ENCODE measurements at places on chromosomes 2 and 18. TPM values are rescaled to one million over a fixed set of nuclear protein-coding genes. Genes with fewer than 3 reads are reported as not detected.

Gene TEX44
- not detected for total RNA-seq

Gene IMMT
- 37.5 TPM for total RNA-seq

Gene SPP2
- total RNA-seq, result not detected

Gene UGT1A9
- total RNA-seq, result not detected

Gene MAPK4
- under 0.01 TPM for total RNA-seq

Gene TSPYL6
- not detected for total RNA-seq

Gene PPP1R1C
- 0.50 TPM for total RNA-seq

Gene EVX2
- total RNA-seq, result not detected

Gene PKDCC
- 63.9 TPM for total RNA-seq

Gene LYPD1
- total RNA-seq, result 0.17 TPM

Gene IL18RAP
- under 0.01 TPM for total RNA-seq

DNA sequence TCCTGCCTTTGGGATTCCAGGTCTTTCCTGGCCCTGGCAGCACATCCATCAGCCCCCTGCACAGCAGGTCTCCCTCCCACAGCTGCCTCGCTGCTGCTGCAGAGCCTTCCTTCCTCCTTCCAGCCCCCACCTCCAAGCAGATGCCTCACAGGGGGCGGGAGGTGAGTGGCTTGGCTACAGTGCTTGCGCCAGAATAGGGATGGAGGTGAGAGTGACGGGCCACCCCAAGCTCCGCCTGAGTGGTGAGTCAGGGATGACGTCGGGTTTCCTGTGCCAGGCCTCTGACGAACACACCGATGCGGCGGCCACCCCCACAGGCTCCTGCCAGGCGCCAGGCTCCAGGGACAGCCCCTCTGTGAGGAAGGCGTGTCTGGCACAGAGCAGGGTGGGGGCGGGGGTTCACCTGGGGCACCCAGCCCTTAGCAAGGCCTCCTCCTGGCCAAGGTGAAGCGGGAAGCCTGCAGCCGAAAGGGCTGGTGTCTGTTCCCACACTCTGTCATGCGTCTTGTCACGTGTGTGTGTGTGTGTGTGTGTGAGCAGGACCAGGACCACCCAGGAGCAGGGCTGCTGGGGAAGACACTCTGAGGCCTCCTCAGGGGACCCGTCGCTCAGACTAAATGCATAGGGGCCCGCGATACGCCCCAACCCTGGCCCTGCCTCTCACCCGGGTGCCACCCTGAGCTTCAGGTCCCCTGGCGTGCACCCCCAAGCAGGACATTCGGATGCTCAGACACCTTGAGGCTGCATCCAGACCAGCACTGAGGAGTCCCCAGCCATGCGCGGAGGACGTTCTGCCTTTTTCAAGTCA, 3.4 kb upstream of the DUSP2 start:
- no peaks in the 10 kb centered on the region for H3K27me3 ChIP-seq
- peak; percentile 90 for DNase-seq
- peak overlapping the region; percentile 16 for H3K27ac ChIP-seq
- H3K4me1 ChIP-seq, result peaks cover 4% of the 10 kb centered on the region
- H3K4me3 ChIP-seq, result no peak overlapping the region

GRCh38 chr2:47695800-47696477, 87.0 kb upstream of the MSH6 start:
- no peaks in the 10 kb centered on the region for H3K27me3 ChIP-seq
- no peak for DNase-seq

DNA sequence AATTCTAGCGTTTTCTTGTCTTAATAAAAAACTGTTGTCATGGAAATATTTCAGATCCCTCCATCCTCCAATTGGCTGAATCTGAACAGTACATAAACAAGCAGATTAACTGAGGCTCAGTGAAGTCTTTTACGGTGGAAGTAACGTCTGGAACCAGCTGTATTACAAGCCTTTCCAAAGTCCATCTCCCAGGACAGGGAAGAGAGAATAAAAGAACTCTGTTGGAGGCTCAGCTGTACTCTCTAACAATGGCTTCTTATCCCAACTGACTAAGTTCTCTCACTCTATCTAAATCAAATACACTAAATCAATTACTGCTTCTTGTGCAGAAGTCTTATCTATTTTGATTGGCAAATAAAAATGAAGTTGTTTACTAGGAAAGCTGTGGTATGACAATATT, 19.9 kb upstream of the NEDD4L start:
- no peak overlapping the region for H3K4me3 ChIP-seq
- H3K27me3 ChIP-seq, result no peaks in the 10 kb centered on the region
- DNase-seq, result no peak
- no peaks in the 10 kb centered on the region for H3K36me3 ChIP-seq

DNA sequence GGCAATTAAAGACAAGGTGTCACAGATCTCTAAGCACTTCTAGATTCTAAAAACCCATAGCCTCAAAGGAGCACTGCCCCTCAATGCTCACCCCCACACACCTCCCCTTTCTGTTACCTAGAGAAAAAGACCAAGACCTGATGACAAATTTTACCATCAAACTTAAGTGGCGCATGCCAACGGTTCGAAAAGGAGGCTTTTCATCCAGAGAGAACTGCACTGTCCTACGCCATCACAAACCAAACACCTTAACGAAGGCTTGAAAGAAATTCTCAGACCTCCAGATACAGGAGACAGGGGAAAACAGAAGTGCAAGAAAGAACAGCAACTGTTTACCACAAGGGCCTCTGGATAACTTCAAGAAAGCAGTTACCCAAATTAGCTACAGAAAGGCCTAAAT, 2.0 kb upstream of the ZC3H6 start:
- no peaks in the 10 kb centered on the region for H3K36me3 ChIP-seq
- no peak for DNase-seq
- no peaks in the 10 kb centered on the region for H3K4me1 ChIP-seq
- no peak overlapping the region for H3K27ac ChIP-seq

DNA sequence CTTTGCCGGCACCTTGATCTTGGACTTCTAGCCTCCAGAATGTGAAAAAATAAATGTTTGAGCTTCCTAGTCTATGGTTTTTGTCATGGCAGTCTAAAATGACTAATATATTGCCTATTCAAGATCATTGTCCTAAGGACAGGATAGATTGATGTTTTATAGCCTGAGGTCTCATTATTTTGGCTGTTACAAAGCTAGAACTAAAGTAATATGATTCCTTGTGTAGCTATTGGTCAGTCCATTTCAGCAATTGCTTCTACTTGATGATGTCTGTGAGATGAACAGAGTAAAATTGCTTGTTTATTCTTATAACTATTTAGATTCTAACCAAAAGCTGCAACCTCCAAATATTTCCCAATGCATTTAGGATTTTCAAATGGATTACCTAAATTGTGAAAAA, 145.0 kb downstream of the HRH4 start:
- no peaks in the 10 kb centered on the region for H3K4me1 ChIP-seq
- H3K36me3 ChIP-seq, result no peaks in the 10 kb centered on the region
- no peak overlapping the region for H3K27ac ChIP-seq
- no peaks in the 10 kb centered on the region for H3K27me3 ChIP-seq
- DNase-seq, result no peak
- H3K4me3 ChIP-seq, result no peak overlapping the region

DNA sequence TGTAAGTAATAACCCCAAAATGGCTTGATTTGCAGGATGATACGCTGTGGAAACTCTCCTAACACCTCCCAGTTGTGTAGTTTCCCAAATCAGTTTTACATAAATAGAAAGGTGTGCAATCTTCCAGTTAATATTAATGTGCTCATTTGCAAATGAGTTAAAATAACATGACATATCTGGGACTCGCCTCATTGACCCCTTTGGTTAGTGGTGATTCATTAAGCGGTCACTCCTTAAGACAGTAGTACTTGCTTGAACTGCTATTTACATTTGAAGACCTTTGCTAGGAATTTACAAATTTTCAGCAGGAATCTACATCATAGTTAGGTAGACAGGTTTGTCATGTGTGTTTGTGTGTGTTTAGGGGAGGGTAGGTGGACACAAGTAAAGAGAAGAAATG, 1367.7 kb upstream of the CELF4 start:
- DNase-seq, result no peak
- H3K27ac ChIP-seq, result no peak overlapping the region
- H3K36me3 ChIP-seq, result no peaks in the 10 kb centered on the region
- H3K27me3 ChIP-seq, result no peaks in the 10 kb centered on the region
- H3K4me1 ChIP-seq, result no peaks in the 10 kb centered on the region
- H3K4me3 ChIP-seq, result no peak overlapping the region

DNA sequence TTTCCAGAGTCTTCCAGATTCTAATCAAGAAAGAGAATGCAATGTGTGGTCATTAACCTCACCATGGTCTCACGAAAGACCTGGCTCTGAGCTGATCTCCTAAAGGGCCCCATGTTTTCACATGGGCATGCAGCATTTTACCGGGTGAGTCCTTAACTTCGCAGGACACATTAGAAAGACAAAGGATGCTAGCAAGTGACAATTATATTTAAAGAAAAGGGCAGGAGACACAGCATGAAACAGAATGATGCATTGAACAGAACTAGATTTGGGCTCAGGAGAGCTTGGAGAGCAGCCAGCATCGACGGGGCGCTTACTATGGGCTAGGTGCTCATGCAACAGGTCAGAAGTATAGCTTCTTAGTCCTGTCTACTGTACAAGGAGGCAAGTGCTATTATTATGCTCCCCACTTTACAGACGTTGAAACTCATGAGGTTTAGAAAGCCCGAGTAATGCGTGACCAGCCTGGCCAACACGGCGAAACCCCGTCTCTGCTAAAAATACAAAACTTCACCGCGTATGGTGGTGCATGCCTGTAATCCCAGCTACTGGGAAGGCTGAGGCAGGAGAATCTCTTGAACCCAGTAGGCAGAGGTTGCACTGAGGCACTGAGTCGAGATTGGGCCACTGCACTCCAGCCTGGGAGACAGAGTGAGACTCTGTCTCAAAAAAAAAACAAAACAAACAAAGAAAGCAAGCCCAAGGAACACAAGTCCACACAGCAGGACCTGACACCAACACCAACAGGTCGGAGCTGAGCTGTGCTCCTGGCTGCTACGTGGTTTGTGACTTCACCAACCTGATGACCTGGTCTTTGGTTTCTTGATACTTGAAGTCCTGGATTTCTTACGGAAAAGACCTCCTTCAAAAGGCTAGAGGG, 16.1 kb downstream of the MBP start:
- H3K36me3 ChIP-seq, result no peaks in the 10 kb centered on the region
- H3K27ac ChIP-seq, result no peak overlapping the region
- peaks cover 6% of the 10 kb centered on the region for H3K4me1 ChIP-seq
- DNase-seq, result no peak

DNA sequence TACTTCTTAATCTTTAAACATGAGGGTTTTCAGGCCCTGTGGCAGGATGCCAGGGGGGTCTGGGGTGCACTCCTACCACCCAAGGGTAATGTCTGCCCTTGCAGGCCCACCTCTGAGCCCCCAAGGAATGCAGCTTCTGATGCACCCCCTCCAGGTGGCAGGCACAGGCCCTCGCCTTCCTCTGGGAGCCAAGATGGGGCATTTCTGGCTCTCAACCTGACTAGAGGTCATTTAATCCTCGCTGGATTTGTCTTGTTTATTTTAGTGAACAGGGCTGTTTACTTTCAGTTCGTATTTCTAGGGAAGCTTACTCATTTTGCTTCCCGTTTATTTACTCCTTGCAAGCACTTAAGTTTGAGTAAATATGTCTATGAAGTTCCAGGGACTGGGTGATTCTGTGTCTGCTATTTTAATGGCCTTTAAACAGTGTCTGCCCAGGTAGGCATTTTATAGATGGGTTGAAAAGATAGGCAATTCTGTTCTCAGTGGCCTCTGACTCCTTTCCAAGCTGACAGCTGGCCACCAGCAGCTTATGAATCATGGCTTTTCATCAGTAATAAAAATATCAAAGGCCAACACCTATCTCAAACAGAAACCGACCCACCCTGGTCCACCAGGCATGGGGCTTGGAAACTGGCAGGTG, 11.1 kb upstream of the DNPEP start:
- H3K36me3 ChIP-seq, result no peaks in the 10 kb centered on the region
- no peak overlapping the region for H3K27ac ChIP-seq
- H3K4me3 ChIP-seq, result no peak overlapping the region
- H3K27me3 ChIP-seq, result peaks cover under 1% of the 10 kb centered on the region
- DNase-seq, result no peak
- peaks cover 5% of the 10 kb centered on the region for H3K4me1 ChIP-seq

GRCh38 chr2:85240055-85240454, 87.7 kb downstream of the TGOLN2 start:
- H3K4me1 ChIP-seq, result no peaks in the 10 kb centered on the region
- no peak overlapping the region for H3K27ac ChIP-seq
- H3K36me3 ChIP-seq, result no peaks in the 10 kb centered on the region
- no peaks in the 10 kb centered on the region for H3K27me3 ChIP-seq
- DNase-seq, result no peak

GRCh38 chr2:20447437-20448245, 767 bp downstream of the RHOB start:
- H3K27ac ChIP-seq, result peak overlapping the region; percentile 93
- no peaks in the 10 kb centered on the region for H3K27me3 ChIP-seq
- DNase-seq, result peak; percentile 49
- peaks cover 6% of the 10 kb centered on the region for H3K36me3 ChIP-seq
- H3K4me3 ChIP-seq, result peak overlapping the region; percentile 71
- peaks cover 25% of the 10 kb centered on the region for H3K4me1 ChIP-seq

DNA sequence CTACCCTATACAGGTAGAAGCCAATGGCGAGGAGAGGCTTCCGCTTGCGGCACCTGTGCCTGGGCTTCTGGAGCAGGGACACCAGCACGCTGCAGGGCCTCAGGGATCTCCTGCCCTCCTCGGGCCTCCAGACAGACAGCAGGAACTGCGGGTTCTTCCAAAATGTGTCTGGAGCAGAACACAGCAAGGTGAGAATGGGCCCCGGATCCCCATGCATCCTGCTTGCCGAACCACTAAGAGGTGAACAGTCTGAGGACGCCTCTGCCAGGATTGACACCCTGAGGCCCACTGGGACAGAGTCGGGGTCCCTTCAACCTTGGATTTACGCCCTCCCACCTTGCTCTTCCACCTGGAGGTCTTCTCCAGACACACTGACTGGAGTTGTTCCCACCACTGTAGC, 25.4 kb downstream of the CAPN14 start:
- no peak for DNase-seq
- no peak overlapping the region for H3K27ac ChIP-seq
- no peaks in the 10 kb centered on the region for H3K4me1 ChIP-seq
- H3K36me3 ChIP-seq, result no peaks in the 10 kb centered on the region

DNA sequence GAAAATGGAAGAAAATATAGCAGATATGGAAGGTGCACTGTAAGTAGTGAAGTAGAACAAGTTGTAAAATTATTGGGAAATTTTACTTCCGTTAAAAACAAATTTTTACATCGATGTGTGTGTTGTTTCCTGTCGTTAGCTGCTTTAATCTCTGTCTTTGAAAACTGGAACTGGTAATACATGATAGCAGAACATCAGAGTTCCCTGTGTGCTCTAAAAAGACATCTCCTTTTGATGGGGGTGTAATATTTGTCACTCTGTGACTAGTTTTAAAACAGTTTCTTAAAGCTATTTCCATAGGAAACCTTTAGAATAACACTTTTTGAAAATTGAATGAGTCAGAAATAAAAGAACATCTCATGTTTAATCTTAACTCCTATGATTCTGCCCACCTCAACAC, 43.5 kb downstream of the COX7A2L start:
- peaks cover 7% of the 10 kb centered on the region for H3K4me1 ChIP-seq
- no peak overlapping the region for H3K4me3 ChIP-seq
- no peaks in the 10 kb centered on the region for H3K27me3 ChIP-seq

- DNase-seq, result peak; percentile 13
- H3K4me1 ChIP-seq, result no peaks in the 10 kb centered on the region
- no peak overlapping the region for H3K27ac ChIP-seq
- no peaks in the 10 kb centered on the region for H3K27me3 ChIP-seq
Observed at GRCh38 chr2:173589604-173590275, 235.1 kb downstream of the CDCA7 start.

- no peak overlapping the region for H3K27ac ChIP-seq
- H3K4me1 ChIP-seq, result no peaks in the 10 kb centered on the region
- no peak overlapping the region for H3K4me3 ChIP-seq
Observed at GRCh38 chr2:205245001-205245400, 437.3 kb upstream of the NRP2 start.

- no peak overlapping the region for H3K27ac ChIP-seq
- no peaks in the 10 kb centered on the region for H3K36me3 ChIP-seq
- peaks cover 4% of the 10 kb centered on the region for H3K4me1 ChIP-seq
- H3K27me3 ChIP-seq, result peaks cover 4% of the 10 kb centered on the region
Observed at GRCh38 chr2:96151595-96152303, 6.5 kb upstream of the DUSP2 start.
